ENCODE measurements at places on chromosomes 5 and 9.

GRCh38 chr5:98403131-98403530 lies 370.3 kb upstream of the RGMB start:
- no peaks in the 10 kb centered on the region for H3K4me1 ChIP-seq
- no peaks in the 10 kb centered on the region for H3K36me3 ChIP-seq
- H3K27me3 ChIP-seq: no peaks in the 10 kb centered on the region
- H3K4me3 ChIP-seq: no peak overlapping the region
- H3K27ac ChIP-seq: no peak overlapping the region

GRCh38 chr5:87099968-87100367 lies 167.7 kb upstream of the RASA1 start:
- H3K4me1 ChIP-seq: peaks cover 11% of the 10 kb centered on the region
- no peak for DNase-seq
- no peaks in the 10 kb centered on the region for H3K36me3 ChIP-seq
- no peaks in the 10 kb centered on the region for H3K27me3 ChIP-seq

DNA sequence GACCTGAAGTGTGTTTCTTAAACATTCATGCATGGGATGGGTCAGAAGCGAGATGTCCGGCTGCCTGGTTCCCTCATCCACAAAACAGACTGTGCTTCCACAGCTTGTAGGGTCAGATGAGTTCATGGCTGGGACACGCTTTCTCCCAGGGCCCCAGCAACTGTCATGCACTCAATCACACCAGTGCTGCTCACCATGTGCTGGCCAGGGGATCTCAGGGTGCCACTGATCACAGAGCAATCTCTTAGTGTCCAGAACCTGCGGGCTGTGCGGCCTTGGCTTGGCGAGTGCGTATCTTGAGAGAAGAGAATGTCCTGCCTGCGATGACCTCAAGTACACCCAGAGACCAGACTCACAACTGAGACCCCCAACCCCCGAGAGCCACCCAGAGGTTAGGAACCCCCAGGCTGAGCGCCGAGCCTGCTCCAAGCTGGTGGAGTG lies 26.0 kb upstream of the FCN2 start:
- no peak overlapping the region for H3K4me3 ChIP-seq
- no peaks in the 10 kb centered on the region for H3K36me3 ChIP-seq
- no peak for DNase-seq
- H3K27ac ChIP-seq: no peak overlapping the region
- peaks cover 7% of the 10 kb centered on the region for H3K4me1 ChIP-seq

DNA sequence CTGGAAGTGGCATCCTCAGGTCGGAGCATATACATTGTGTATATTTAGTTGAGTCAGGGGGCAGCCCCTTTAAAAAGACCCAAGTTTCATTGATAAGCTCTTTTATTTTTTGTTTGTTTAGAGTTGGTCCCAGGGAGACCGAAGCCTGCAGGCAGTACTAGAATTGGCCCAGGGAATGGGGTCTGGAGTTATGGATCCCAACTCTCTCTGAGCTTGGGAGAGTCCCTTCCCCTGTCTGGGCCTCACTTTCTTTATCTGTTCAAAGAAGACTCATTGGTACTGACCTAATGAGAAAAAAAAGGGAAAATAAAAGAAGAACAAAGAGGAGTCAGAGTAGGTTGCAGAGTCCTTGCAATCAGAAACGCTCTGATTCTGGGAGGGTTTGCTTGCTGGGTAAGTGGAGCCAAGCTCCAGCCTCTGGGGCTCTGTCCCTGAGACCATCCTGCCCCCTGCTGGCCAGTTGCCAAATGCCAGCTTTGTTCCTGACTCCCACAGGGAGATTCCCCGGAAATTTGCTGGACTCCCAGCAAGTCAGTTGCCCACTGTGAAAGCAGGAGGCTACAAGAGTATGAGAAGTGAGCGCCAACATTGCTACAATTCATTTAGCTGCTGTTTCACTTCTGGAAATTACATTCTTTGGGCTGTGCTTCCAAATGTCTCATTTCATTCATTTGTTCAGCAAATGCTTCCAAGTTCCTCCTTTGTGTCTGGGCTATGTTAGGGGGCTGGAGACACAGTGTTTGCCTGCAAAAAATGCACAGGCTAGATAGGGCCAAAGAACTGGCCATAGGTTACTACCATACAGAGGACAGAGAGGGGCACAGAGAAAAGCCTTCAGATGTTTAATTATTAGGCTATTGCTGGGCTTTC lies 156.2 kb downstream of the MELK start:
- H3K4me3 ChIP-seq: no peak overlapping the region
- no peaks in the 10 kb centered on the region for H3K4me1 ChIP-seq
- no peaks in the 10 kb centered on the region for H3K36me3 ChIP-seq
- H3K27ac ChIP-seq: no peak overlapping the region
- DNase-seq: no peak
- H3K27me3 ChIP-seq: no peaks in the 10 kb centered on the region

- H3K36me3 ChIP-seq: peaks cover 4% of the 10 kb centered on the region
- no peak overlapping the region for H3K4me3 ChIP-seq
- no peaks in the 10 kb centered on the region for H3K4me1 ChIP-seq
- no peak for DNase-seq
- no peaks in the 10 kb centered on the region for H3K27me3 ChIP-seq
- no peak overlapping the region for H3K27ac ChIP-seq
Measured at GRCh38 chr5:31888564-31888963, 249.6 kb downstream of the PDZD2 start.

DNA sequence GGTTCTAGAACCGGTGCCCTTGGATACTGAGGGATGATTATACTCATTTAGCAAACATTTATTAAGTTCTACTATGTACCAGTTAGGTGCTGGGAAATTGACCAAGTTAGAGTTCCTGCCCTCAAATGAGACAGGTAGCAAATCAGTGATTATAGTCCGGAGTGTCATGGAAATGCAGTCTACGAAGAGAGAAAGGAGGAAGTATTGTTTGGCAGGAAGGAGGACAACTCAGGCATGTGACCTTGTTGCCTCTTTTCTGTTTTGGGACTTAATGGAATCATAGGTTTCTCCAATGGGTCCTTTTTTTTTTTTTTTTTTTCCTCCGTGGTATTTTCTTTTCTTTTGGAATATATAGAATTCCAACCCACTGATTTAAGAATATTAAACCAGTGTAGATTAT lies 28.0 kb downstream of the OSTF1 start:
- no peaks in the 10 kb centered on the region for H3K27me3 ChIP-seq
- no peak overlapping the region for H3K27ac ChIP-seq
- DNase-seq: no peak
- H3K4me1 ChIP-seq: peaks cover 3% of the 10 kb centered on the region
- H3K36me3 ChIP-seq: 0 out of 2 replicates have a peak, but pooled peaks cover 4% of the 10 kb centered on the region

DNA sequence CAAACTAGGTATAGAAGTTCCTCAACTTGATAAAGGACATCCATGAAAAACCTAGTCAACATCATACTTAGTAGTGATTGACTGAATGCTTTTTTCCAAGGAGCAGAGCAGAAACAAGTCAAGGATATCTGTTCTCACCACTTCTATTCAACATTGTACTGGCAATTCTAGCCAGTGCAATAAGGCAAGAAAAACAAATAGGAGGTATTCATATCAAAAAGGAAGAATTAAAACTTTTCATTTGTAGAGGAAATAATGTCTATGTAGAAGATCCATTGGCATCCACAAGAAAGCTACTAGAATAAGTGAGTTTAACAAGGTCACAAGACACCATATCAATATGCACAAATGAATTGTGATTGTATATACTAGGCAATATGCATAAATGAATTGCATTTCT lies 28.2 kb upstream of the ORM1 start:
- H3K4me1 ChIP-seq: no peaks in the 10 kb centered on the region
- H3K36me3 ChIP-seq: peaks cover 73% of the 10 kb centered on the region
- no peaks in the 10 kb centered on the region for H3K27me3 ChIP-seq

DNA sequence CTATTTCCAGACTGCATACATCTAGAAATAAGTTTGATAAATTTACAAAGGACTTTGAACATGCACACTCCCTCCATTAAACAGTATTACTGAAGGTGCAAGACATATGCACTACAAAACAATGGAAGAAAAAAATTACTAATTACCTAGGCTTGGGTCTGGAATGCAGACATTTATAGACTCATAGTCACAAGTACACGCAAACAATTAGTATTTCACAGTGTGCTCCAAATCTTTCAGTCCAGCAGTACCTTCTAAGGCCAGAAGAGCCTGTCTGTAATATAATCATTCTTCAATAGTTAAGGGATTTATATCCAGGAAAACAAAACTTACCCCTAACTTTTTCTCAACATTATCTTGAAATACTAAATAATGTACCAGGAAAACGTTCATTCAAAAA lies 11.2 kb downstream of the RICTOR start:
- H3K27ac ChIP-seq: no peak overlapping the region
- no peaks in the 10 kb centered on the region for H3K27me3 ChIP-seq
- peaks cover 25% of the 10 kb centered on the region for H3K36me3 ChIP-seq
- DNase-seq: no peak

- no peaks in the 10 kb centered on the region for H3K36me3 ChIP-seq
- peaks cover 12% of the 10 kb centered on the region for H3K27me3 ChIP-seq
- DNase-seq: no peak
- no peaks in the 10 kb centered on the region for H3K4me1 ChIP-seq
- no peak overlapping the region for H3K27ac ChIP-seq
- H3K4me3 ChIP-seq: peak overlapping the region; percentile 77
Measured at GRCh38 chr9:99818500-99818899, 3.2 kb upstream of the NR4A3 start.

DNA sequence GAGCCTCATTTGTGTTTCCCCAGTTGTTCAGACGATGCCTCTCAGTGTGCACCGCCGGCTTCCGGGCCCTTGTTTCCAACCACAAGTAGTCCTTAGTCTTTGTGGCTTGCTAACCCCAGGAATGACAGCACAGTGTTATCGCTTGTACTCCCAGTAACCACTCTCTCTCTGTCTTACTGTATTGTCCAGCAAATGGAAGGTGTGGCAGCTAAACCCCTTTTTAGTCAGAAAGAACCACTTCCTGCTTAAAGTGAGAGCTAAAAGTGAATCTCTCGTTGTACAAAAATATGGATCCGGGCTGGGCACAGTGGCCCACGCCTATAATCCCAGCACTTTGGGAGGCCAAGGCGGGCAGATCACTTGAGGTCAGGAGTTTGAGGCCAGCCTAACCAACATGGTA lies 61.3 kb downstream of the ENC1 start:
- DNase-seq: no peak
- H3K4me3 ChIP-seq: no peak overlapping the region
- no peak overlapping the region for H3K27ac ChIP-seq
- H3K4me1 ChIP-seq: peaks cover 21% of the 10 kb centered on the region
- no peaks in the 10 kb centered on the region for H3K27me3 ChIP-seq

- H3K36me3 ChIP-seq: peaks cover 22% of the 10 kb centered on the region
- H3K4me3 ChIP-seq: no peak overlapping the region
- peaks cover 14% of the 10 kb centered on the region for H3K4me1 ChIP-seq
- no peaks in the 10 kb centered on the region for H3K27me3 ChIP-seq
Measured at GRCh38 chr9:96382175-96382574, 1.3 kb downstream of the SLC35D2 start.

GRCh38 chr5:19630876-19631275 lies 357.1 kb downstream of the CDH18 start:
- DNase-seq: no peak
- no peaks in the 10 kb centered on the region for H3K27me3 ChIP-seq
- H3K4me3 ChIP-seq: no peak overlapping the region
- H3K36me3 ChIP-seq: no peaks in the 10 kb centered on the region
